ENCODE measurements at places on chromosomes 4 and X.

GRCh38 chr4:74456849-74457395, 12.0 kb downstream of the AREG start:
- DNase-seq: no peak

GRCh38 chr4:176760471-176760870, 32.3 kb downstream of the VEGFC start:
- no peak for DNase-seq

- DNase-seq: no peak
Observed at GRCh38 chr4:110514889-110515479, 39.0 kb downstream of the ENPEP start.

GRCh38 chrX:127112726-127113125, 293.2 kb downstream of the PRR32 start:
- DNase-seq: no peak

DNA sequence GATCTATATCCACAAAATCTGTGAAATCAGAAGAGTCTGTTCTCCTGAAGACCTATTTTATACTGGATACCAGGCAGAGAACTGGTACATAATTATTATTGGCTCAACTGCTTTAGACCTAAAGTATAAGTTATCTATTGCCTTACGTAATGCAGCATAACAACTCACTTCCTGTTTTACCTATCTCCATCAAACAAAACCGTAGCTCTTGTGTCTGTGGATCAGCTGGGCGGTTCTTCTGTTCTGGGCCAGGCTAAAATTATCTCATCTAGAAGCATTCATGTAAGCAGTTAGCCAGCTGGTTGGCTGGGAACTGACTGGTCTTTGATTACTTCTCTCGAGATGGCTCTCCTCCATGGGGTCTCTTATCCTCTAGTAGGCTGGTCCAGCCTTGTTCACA, 57.8 kb downstream of the PPP1R2C start:
- no peak for DNase-seq

DNA sequence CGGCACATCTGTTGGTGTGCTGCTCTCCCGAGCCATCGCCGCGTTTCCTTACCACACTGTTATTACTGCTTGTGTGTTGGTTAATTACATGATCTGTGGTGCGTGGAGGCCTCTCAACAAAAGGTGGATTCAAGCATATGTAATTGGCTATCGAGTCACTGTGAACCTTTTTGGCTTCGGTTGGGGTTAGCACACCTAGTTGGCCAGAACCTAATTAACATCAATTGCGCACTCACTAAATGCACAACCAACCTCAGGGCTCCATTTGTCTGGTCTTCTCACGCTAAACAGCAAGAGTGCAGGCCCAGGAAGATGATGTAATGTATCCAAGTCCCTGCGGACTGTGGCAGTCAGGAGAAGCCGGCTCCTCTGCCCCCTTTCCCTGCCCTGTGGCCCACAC, 17.4 kb downstream of the ENPP6 start:
- DNase-seq: no peak

DNA sequence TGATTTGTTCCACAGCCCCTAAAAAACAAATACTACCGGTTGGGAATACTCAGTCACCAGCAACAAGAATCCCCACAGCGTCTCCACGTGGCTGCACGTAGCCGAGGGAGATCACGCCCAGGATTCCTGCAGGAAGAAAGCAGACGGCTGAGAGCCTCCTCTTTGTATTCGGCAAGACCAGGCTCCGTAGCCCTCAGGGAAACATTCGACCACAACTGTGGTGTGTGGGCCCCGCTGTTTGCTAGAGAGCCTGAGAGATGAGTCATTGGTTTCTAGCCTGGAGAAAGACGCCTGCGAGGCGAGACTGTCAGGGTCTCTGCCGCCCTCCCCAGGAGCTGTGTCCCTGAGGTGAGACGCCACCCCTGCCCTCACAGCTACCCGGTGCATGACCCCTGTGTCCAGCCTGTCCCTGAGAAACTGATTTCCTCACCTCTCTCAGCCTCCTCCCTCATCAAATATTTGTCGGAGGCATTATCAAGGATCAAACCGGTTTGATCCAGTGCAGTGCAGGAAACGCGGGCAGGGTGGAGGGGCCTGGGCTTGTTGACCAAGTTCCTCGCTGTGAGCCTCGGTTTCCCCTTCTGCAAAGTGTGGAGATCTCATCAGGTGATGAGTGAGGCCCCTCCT, 4.7 kb upstream of the S100P start:
- DNase-seq: no peak

Data from cortex of kidney (tissue), 1 donor.